ENCODE measurements at places on chromosomes 7 and 10. TPM values are rescaled to one million over a fixed set of nuclear protein-coding genes. Genes with fewer than 3 reads are reported as not detected.

- no peak overlapping the region for H3K27ac ChIP-seq
- H3K4me3 ChIP-seq = no peak overlapping the region
- DNase-seq = no peak
- H3K4me1 ChIP-seq = no peaks in the 10 kb centered on the region
- H3K27me3 ChIP-seq = peaks cover 19% of the 10 kb centered on the region
- H3K36me3 ChIP-seq = no peaks in the 10 kb centered on the region
These were observed 33.8 kb downstream of the MICALL2 start for GRCh38 chr7:1425292-1426136.

- no peaks in the 10 kb centered on the region for H3K27me3 ChIP-seq
- H3K27ac ChIP-seq = no peak overlapping the region
- H3K4me1 ChIP-seq = no peaks in the 10 kb centered on the region
- no peak for DNase-seq
- peaks cover 5% of the 10 kb centered on the region for H3K36me3 ChIP-seq
These were observed 143.8 kb downstream of the RSU1 start for GRCh38 chr10:16673443-16673842.

The TAS2R3 gene
- total RNA-seq = 1.5 TPM

DNA sequence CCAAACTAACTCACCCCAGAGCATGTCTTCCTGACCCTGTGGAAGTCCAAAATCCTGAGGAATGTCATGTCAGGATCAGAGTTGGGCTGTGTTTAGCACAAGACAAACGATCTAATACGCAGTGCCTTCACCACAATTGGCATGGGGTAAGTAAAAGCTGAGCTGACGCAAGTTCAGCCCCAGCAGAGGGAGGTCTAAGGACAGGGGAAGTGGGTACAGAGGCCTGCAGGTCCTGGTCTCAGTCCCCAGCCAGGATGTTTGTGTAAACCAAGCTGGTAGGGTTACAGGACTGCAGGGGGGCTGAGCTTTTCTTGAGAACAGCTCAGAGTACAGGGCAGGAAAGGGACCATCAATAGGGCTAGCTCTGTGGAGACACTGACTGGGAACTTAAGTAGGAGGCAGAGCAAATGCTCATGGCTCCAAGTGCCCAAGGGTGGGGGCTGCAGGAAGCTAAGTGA, 5.3 kb upstream of the KCNIP2 start:
- H3K4me1 ChIP-seq = peaks cover 6% of the 10 kb centered on the region
- no peak for DNase-seq
- peaks cover 6% of the 10 kb centered on the region for H3K27me3 ChIP-seq
- H3K36me3 ChIP-seq = peaks cover 7% of the 10 kb centered on the region

GRCh38 chr10:117350909-117351308, 24.3 kb downstream of the PDZD8 start:
- H3K36me3 ChIP-seq = peaks cover 5% of the 10 kb centered on the region
- H3K27ac ChIP-seq = no peak overlapping the region
- peaks cover 23% of the 10 kb centered on the region for H3K4me1 ChIP-seq
- no peak overlapping the region for H3K4me3 ChIP-seq
- H3K27me3 ChIP-seq = no peaks in the 10 kb centered on the region
- DNase-seq = no peak

The ASIC3 gene
- total RNA-seq = 4.0 TPM

GRCh38 chr7:113087071-113087998, 708 bp upstream of the GPR85 start:
- H3K4me1 ChIP-seq = peaks cover 10% of the 10 kb centered on the region
- H3K36me3 ChIP-seq = no peaks in the 10 kb centered on the region
- DNase-seq = no peak
- H3K27ac ChIP-seq = no peak overlapping the region

GRCh38 chr7:133614251-133614650, 361.4 kb downstream of the EXOC4 start:
- H3K27me3 ChIP-seq = no peaks in the 10 kb centered on the region
- H3K27ac ChIP-seq = no peak overlapping the region
- DNase-seq = no peak

DNA sequence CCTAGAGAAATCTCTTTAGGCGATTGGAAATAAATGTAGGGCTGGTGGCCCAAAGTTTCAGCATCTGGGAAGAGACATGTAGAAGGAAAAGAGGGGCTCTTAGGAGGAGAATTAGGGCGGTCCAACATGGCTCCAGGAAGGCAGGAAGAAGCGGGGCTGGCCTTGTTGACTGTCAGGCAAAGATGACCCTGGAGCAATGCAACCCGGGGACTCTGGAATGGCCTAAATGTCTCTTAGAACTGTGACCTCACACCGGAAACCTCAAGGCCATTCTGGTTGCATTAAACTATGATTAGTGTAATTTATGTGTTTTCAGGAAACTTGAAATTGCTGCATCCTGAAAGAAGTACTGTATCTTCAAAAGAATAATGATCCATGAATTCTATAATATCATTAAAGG, 66.8 kb downstream of the NRP1 start:
- peaks cover 22% of the 10 kb centered on the region for H3K4me1 ChIP-seq
- no peak for DNase-seq
- no peak overlapping the region for H3K4me3 ChIP-seq

GRCh38 chr10:71812016-71812912, 38.8 kb downstream of the PSAP start:
- peaks cover 5% of the 10 kb centered on the region for H3K36me3 ChIP-seq
- no peaks in the 10 kb centered on the region for H3K27me3 ChIP-seq
- H3K27ac ChIP-seq = no peak overlapping the region

DNA sequence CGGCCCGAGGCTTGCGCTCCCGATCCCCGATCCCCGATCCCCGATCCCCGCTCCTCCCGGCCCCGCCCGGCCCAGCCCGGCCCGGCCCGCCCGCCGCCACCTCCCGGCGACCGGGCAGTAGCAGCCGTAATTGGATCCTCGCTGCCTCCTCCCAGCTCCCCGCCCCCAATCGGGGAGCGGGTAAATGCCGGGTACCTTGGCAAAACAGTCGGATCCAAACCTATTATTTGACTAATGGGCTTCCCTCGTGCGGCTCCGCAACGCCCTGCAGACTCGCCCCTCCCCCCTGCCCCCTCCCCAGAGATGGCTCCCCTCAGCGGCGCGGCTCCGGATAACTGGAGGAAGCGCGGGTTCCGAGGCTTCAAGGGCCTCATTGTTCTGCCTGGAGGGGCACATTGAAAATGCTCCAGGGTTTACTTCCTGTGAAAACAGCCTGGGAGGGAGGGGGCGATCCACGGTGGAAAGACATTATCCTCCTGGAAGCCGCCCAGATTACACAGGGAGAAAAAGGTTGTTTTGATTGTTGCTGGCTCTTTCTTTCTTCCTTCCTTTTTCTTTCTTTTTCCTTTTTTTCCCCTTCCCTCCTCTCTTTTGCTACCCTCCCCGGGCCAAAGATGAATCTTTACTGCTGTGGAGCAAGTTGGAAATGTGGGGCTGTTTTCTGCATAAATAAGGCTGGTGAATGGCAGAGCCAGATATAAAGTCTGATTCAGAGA, 94.7 kb upstream of the ZMIZ1 start:
- DNase-seq = no peak
- H3K4me1 ChIP-seq = peaks cover 26% of the 10 kb centered on the region
- peak overlapping the region; percentile 98 for H3K4me3 ChIP-seq
- H3K27me3 ChIP-seq = no peaks in the 10 kb centered on the region
- H3K27ac ChIP-seq = peak overlapping the region; percentile 100
- no peaks in the 10 kb centered on the region for H3K36me3 ChIP-seq

- H3K4me3 ChIP-seq = no peak overlapping the region
- no peak for DNase-seq
- H3K36me3 ChIP-seq = no peaks in the 10 kb centered on the region
- no peak overlapping the region for H3K27ac ChIP-seq
- peaks cover 3% of the 10 kb centered on the region for H3K27me3 ChIP-seq
These were observed 387.8 kb downstream of the GRID1 start for GRCh38 chr10:85978566-85979358.

The TMEM225B gene
- total RNA-seq = 1.3 TPM

GRCh38 chr7:71239586-71240268, 107.8 kb downstream of the GALNT17 start:
- no peak overlapping the region for H3K27ac ChIP-seq
- no peaks in the 10 kb centered on the region for H3K4me1 ChIP-seq
- no peaks in the 10 kb centered on the region for H3K36me3 ChIP-seq
- no peak for DNase-seq
- H3K4me3 ChIP-seq = no peak overlapping the region

- no peaks in the 10 kb centered on the region for H3K4me1 ChIP-seq
- no peaks in the 10 kb centered on the region for H3K27me3 ChIP-seq
- no peaks in the 10 kb centered on the region for H3K36me3 ChIP-seq
- no peak overlapping the region for H3K27ac ChIP-seq
These were observed 48.4 kb upstream of the CRTAC1 start for GRCh38 chr10:98078774-98079173.

The PDZD7 gene
- 0.64 TPM for total RNA-seq

GRCh38 chr10:100232101-100232500, 2.7 kb upstream of the CHUK start:
- H3K4me3 ChIP-seq = no peak overlapping the region
- H3K36me3 ChIP-seq = peaks cover 31% of the 10 kb centered on the region
- peaks cover 15% of the 10 kb centered on the region for H3K4me1 ChIP-seq
- no peak for DNase-seq

The ANKRD22 gene
- total RNA-seq = not detected

- no peaks in the 10 kb centered on the region for H3K27me3 ChIP-seq
- H3K36me3 ChIP-seq = no peaks in the 10 kb centered on the region
- no peak overlapping the region for H3K4me3 ChIP-seq
These were observed 550.8 kb downstream of the IPMK start for GRCh38 chr10:57716884-57717283.

The AFAP1L2 gene
- 3.5 TPM for total RNA-seq

DNA sequence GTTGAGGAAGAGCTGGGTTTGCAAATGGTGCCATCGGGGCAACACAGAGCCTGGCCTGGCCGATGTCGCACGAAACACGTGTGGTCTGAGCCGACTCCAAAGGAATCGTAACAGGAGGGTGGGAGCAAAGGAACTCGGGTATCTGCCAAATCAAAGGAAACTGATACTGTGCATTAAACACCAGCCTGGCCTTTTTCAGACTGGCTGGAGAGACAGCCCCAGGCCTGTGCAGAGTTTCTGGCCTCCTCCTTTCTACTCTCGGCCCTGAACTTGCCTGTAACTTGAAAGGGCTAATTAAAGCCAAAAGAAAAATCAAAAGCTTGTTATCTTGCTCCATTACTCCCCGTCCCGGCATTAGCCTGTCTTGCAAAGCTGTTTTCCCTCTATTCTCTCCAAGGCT, 71.4 kb downstream of the PLXNA4 start:
- H3K4me1 ChIP-seq = peaks cover 7% of the 10 kb centered on the region
- H3K4me3 ChIP-seq = no peak overlapping the region
- no peaks in the 10 kb centered on the region for H3K36me3 ChIP-seq
- no peak for DNase-seq
- no peak overlapping the region for H3K27ac ChIP-seq
- peaks cover 12% of the 10 kb centered on the region for H3K27me3 ChIP-seq

- H3K36me3 ChIP-seq = no peaks in the 10 kb centered on the region
- H3K4me3 ChIP-seq = no peak within 1 kb of the TSS
- H3K27me3 ChIP-seq = peaks cover 8% of the 10 kb centered on the region
- no peak within 1 kb of the TSS for H3K27ac ChIP-seq
These were observed at the start of gene WDFY4 for GRCh38 chr10:48684792-48685623. WDFY4 (plus strand) TSS chr10:48684873; CDS start chr10:48709733, 24,860 bp downstream.

The AGMO gene
- not detected for total RNA-seq

DNA sequence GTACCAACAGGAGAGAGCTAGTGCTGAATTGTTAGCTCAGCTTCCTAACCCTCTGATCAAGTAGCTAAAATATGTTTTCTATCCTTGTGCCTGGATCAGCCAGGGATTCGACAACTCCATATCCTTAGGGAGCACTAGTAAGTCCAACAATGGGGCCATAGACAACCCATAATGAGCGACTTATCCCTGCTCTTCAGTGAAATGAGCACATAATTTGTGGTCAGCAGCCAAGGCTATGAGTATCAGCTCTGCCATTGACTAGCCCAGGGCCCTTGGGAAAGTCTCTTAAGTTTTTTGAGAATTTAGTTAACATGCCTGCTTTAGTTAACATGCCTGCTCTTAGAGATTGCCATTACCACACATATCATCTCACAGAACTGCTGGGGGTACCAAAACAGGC, 39.3 kb downstream of the COL1A2 start:
- H3K27ac ChIP-seq = no peak overlapping the region
- peaks cover 3% of the 10 kb centered on the region for H3K4me1 ChIP-seq
- H3K27me3 ChIP-seq = peaks cover 21% of the 10 kb centered on the region
- no peak for DNase-seq

- no peak overlapping the region for H3K27ac ChIP-seq
- peaks cover 85% of the 10 kb centered on the region for H3K36me3 ChIP-seq
- no peak overlapping the region for H3K4me3 ChIP-seq
- DNase-seq = no peak
- peaks cover 14% of the 10 kb centered on the region for H3K4me1 ChIP-seq
These were observed 4.4 kb downstream of the ZNF485 start for GRCh38 chr10:43610636-43611035.

GRCh38 chr7:18607025-18607424, 111.5 kb downstream of the HDAC9 start:
- DNase-seq = no peak
- no peaks in the 10 kb centered on the region for H3K4me1 ChIP-seq
- H3K36me3 ChIP-seq = no peaks in the 10 kb centered on the region
- no peak overlapping the region for H3K27ac ChIP-seq

- H3K36me3 ChIP-seq = peaks cover 84% of the 10 kb centered on the region
- no peak overlapping the region for H3K4me3 ChIP-seq
- H3K4me1 ChIP-seq = peaks cover 2% of the 10 kb centered on the region
- DNase-seq = no peak
These were observed 39.6 kb downstream of the PFKP start for GRCh38 chr10:3106928-3107425.

GRCh38 chr10:98276311-98276710, 8.3 kb upstream of the LOXL4 start:
- peaks cover 31% of the 10 kb centered on the region for H3K27me3 ChIP-seq
- H3K4me1 ChIP-seq = no peaks in the 10 kb centered on the region
- no peak overlapping the region for H3K4me3 ChIP-seq
- no peak for DNase-seq
- no peaks in the 10 kb centered on the region for H3K36me3 ChIP-seq

- H3K27ac ChIP-seq = no peak overlapping the region
- no peak overlapping the region for H3K4me3 ChIP-seq
- H3K4me1 ChIP-seq = no peaks in the 10 kb centered on the region
- no peak for DNase-seq
These were observed 33.8 kb downstream of the SNX8 start for GRCh38 chr7:2280424-2280823.

The SPDYE11 gene
- not detected for total RNA-seq

The ODAD2 gene
- total RNA-seq = not detected

DNA sequence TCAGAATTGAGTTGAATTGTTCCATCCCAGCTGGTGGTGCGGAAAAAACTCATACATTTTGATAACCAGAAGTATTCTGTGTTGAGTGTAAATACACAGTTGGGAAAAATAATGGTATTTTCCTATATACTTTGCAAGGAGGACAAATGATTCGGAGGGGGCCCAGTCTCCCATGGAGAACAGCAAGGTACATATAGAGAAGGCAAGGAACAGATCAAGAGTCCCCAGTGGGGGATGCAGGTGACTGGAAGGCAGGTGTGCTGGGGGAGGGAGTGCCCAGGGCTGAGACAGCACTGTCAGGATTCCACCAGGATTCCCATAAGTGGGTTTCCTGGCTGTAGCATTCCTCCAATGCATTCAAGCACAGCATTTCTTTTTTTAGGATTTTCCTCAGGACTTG, 10.8 kb upstream of the ADCY1 start:
- H3K27me3 ChIP-seq = peaks cover 2% of the 10 kb centered on the region
- no peak overlapping the region for H3K4me3 ChIP-seq
- H3K4me1 ChIP-seq = no peaks in the 10 kb centered on the region
- H3K27ac ChIP-seq = no peak overlapping the region
